CD4-positive, alpha-beta T cell (primary cell): ENCODE measurements at places on chromosomes 4 and X.

DNA sequence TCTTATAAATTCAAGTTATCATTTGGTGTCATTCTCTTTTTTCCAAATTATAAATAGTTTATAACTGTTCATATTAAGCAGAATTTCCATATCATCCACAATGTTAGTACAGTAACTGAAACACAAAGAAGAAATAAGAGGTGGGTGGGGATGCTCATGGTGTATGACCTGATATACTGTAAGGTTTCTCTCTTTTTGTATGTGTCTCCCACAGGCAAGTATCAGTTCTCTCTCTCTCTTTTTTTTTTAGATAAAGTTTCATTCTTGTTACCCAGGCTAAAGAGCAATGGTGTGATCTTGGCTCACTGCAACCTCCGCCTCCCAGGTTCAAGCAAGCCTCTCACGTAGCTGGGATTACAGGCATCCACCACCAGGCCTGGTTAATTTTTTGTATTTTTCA is 43.7 kb upstream of the UGT2A3 start:
- DNase-seq = no peak

DNA sequence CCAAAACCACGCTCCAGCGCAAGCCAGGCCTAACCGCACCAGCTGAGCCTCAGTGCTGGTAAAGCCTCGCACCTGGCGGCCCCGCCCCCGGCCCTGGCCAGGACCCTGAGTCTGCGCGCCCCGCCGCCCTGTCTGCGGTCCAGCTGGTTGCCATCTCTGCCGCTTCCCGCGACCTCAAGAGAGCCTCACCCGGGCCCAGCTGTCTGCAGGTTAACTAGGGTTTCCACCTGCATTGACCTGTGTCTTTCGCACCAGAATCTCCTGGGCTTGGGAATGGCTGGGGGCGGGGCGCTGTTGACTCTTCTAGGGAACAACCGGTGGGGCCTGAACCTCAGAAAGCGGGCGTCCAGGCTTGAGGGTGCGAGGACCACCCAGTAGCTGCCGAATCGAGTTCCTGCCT is 207.7 kb upstream of the PRPS2 start:
- DNase-seq = no peak

DNA sequence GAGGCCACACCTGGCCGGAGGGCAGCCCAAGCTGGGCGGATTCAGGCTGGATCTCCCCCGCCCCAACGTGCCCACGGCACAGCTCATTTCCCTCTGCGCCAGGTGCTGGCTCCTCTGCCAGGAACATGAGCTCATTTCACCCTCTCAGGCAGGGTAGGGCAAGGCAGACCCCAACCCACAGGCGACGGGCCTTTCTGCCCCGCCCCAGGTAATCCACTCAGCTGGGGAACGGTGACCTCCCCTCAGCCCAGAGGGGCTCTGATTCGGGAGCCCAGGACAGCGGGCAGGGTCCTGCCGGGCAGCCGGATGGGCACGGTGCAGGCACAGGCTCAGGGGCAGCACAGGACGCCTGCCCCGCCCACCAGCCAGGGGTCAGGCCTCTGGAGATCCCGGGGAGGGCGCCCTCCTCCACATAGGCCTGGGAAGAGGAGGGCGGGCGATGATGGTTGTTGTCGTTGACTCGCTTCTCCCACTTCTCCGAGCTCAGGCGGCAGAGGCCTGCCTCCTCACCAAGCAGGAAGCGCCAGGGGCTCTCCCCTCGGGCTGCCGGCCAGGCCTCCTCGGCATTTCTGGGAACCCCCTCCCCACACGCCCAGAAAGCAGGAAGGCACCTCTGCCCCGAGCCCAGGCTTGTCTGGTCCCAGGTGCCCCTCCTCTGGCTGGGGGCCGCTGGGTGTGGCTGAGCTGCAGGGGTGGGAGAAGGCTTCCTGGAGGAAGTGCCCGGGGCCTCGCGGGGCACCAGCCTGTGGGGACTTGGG is 31.1 kb downstream of the TACC3 start:
- no peak for DNase-seq

GRCh38 chrX:124010157-124010556 is 48.7 kb downstream of the STAG2 start:
- DNase-seq = no peak

GRCh38 chr4:6423575-6423974 is 48.8 kb downstream of the PPP2R2C start:
- DNase-seq = no peak

DNA sequence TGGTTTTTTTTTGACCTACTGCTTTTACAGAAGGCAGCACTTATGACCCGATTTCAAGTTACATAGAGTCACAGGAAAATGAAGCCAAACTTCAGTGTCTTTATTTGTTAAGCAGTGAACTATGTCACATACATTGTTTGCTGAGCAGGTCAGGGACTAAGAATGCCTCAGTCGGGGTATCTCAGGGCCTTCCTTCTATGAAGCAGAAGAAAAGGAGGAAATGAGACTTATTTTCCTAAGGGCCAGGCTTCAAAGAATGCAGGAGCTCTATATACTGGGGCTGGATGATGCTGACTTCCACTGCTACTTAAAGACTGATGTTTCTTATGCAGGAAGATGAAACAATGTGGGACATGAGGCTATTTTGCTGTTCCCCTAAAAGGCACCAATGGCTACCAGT is 558.4 kb upstream of the IGFBP7 start:
- no peak for DNase-seq

GRCh38 chrX:56800801-56801200 is 71.8 kb downstream of the NBDY start:
- DNase-seq = peak; percentile 84

GRCh38 chrX:104922206-104922621 is 298.3 kb downstream of the TEX13A start:
- peak; percentile 37 for DNase-seq

GRCh38 chr4:107561481-107561880 is 158.6 kb downstream of the PAPSS1 start:
- no peak for DNase-seq

DNA sequence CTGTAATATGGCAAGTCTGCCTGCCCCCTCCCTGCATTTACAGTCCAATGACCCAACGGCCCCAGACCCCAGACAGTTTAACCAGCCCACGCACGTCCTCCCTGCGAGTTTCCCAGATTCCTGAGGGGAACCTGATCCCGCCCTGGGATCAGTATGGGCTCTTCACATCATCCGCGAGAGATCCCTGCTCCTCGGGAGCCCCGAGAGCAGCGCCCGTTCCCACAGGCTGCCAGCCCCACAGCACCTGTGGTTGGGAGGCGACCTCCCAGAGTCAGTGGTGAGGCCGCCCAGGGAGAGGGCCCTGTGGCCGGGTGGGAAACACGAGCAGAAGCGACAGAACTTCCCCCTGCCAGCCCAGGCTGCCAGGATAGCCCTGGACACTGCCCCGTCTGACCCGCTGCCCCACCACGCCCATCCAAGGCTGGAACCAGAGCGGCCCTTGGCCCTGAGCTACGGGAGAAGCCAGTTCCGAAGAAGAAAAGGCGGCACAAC is 32.8 kb downstream of the TSC22D3 start:
- no peak for DNase-seq

DNA sequence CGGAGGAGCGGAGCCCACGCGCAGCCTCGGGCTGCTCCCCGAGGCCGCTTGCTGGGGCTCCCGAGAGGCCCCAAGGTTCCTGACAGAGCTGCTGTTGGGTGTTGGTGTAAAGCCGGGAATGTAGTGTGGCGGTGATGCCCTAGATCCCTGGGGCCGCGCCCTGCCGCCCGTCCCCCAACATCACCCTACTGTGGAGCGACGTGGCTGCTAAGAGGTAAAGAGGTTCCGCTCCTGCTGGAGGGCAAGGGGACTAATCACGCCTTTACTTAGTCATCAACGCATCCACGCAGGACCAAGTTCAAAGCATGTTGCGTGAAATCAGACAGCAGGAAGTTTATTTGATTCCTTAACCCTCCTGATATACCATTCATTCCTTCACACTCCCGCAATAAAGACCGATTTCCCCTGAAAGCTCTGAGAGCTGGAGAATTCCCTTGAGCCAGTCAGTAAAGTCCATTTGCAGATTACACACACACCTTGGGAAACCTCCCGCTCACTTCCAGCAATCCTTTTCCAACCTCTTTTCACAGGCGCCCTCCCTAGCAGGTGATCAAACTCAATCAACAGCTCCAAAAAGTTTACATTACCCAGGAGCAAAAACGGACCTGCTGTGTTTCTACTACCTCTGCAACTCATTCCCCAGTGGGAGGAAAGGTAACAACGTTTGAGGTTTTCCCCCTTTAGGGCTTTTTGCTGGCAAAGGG is 579 bp upstream of the GABRA2 start:
- DNase-seq = no peak

DNA sequence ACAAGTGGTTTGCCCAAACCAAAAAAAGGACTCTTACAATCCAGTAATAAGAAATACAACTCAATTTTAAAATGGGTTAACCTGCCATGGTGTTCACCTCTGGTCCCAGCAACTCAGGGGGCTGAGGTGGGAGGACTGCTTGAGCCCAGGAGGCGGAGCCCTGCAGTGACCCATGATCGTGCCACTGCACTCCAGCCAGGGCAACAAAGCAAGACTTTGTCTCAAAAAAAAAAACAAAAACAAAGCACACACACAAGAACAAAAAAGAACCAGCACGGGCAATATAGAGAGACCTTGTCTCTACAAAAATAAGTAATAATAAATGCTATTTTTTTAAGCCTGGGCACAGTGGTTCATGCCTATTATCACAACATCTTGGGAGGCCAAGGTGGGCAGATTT is 28.7 kb downstream of the ARAP2 start:
- no peak for DNase-seq

DNA sequence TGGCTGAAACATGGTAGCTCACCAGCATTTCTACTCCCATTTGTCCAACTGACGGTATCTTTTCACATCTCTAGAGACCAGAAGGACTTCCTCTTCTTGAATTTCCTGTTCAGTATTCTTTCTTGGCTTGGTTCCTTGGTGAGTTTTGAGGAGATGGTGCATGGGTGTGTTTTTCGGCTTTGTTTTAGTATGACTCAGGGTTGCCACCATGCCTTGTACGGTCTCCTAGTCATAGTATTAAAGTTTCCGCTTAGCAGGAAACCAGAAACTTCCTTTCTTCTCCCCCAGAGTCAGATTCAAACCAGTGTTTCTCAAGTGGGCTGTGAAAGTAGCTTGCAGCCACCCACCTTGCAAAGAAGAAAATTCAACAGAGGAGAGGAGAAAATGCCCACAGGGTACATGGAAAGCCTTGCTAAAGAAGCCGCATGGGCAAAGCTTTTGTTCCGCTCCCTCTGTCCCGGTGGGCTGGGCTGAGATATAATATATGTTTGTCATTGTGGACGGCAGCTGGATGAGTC is 5.7 kb downstream of the CD99 start:
- no peak for DNase-seq

DNA sequence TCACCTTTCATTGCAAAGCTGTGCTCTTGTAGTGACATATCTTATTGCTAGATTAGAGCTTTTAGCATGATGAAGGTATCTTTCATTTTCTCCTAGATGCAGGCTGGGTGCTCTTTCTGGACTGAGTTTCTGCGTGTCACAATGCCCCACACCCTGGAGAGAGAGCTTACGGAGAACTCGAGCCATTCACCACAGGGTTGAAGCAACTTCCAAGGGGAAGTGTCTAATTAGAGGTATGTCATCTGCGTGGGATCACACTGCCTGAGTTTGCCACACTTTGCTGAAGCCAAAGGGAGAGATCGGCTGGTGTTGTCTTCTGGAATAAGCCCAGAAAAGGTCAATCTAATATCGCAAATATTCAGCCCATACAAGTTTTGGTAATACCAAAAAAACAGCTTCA is 179.3 kb upstream of the MBNL3 start:
- no peak for DNase-seq

DNA sequence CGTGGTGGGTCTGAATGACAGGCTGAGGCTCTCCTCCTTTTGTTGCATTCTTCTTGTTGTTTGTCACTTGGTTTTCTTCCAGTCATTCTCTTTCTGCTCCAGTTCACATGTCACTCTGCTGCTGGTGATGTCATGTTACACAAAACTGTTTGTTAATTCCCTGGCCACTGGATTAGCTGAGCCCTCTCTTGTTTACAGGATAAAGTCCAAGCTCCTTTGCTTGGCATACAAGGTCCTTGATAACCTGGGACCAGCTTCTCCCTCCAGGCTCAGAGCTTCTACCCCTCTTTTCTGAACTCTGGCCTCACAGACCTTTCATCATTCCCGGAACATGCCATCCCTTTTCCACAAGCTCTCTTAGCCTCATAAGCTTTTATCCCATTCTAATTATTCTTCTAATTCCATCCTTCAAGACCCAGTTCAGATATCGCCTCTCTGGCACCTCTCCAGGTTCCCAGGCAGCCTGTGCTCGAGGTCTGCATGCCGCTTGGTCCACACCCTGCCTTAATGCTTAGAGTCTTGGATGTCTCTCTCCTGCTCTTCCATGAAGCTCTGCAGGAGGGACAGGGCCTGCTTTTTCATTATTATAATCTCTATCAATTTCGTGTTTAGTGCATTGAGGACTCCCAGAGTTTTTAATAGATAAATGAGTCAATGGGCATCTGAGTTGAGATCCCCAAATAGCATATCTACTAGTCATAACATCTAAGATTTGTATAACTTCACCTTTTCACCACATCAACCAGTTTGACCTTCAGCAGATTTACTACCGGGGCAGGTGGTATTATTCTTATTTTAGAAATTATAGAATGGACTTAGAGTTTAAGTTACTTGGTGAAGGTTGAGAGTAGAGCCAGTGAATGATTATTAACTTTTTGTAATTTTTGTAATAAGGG is 98.7 kb downstream of the TMEM131L start:
- DNase-seq = no peak

- no peak for DNase-seq
These were observed 15.9 kb upstream of the SEL1L3 start for GRCh38 chr4:25878676-25879075.

GRCh38 chrX:152917656-152918579 is 20.1 kb downstream of the ZNF185 start:
- DNase-seq = no peak

GRCh38 chrX:109830704-109831206 is 97.7 kb upstream of the ACSL4 start:
- DNase-seq = no peak

DNA sequence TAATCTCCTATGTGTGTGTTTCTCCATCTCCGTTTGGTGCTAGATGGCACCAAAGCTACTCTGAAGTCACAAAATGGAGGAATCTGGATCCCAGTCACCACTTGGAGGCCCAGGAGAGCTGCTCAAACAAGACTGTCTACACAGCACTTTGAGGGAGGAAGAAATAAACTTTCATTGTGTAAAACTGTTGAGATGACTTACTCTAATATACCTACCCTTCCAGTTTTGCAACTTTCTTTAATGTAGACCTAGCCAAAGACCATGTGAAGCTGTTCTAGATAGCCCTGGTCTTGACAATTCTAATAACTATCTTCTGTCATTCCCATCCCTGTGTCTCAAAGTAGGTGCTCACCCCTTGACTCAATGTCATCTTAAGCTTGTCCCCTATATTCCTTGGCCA is 52.8 kb upstream of the TAB3 start:
- DNase-seq = no peak

DNA sequence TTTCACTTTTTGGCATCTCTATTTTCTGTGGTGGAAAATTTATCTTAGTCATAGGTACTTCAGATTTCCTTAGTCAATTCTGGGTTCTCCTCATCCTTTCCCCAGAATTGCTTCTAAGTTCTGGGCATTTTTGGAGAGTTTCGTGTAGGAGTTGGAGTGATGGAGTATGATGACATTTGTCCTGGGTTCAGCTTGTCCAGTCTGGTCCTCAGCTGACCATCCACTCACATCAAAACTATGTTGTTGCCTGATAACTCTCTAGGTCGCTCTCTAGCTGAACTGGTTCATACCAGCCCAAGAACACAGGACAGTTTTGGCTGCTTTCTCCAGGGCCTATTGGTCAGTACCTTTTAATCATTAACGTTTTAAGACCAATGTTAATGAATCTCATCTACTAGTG is 13.2 kb downstream of the PTTG2 start:
- no peak for DNase-seq
